ENCODE measurements at places on chromosomes 5 and 9. TPM values are rescaled to one million over a fixed set of nuclear protein-coding genes. Genes with fewer than 3 reads are reported as not detected.
A peak's percentile ranks its signal among the peaks of the same experiment; 100 is the strongest.

Gene SOX30
- total RNA-seq = 0.09 TPM

Gene PCDHGA11
- total RNA-seq = 4.2 TPM

Gene ACSL6
- 1.5 TPM for total RNA-seq

Gene TMEM215
- total RNA-seq = not detected

Gene ECM2
- 8.2 TPM for total RNA-seq

Gene CKMT2
- total RNA-seq = 61.7 TPM

Gene POU5F2
- 1.0 TPM for total RNA-seq

Gene PLPPR1
- 0.29 TPM for total RNA-seq

Gene ADAMTS2
- total RNA-seq = 18.9 TPM

Gene CCL21
- 30.2 TPM for total RNA-seq

Gene EGFLAM
- total RNA-seq = 4.3 TPM

Gene LIFR
- total RNA-seq = 58.0 TPM

Gene SLC4A9
- total RNA-seq = 0.86 TPM

GRCh38 chr9:34554211-34555001 lies 31.6 kb upstream of the ENHO start:
- no peak for DNase-seq

DNA sequence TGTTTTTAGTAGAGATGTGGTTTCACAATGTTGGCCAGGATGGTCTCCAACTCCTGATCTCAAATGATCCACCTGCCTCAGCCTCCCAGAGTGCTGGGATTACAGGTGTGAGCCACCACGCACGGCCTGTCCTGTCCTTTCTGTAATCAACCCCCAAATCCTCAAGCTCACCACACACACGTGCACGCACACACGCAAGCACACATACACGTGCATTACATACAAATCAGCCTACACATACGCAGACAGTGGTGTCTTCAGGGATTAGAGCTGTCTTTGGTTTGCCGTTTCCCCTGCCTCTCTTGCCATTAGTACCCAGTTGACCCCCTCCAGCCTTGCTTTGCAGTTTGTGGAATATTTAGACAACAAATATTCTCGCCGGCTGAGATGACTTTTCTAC lies 6.5 kb downstream of the GLT6D1 start:
- no peak for DNase-seq

DNA sequence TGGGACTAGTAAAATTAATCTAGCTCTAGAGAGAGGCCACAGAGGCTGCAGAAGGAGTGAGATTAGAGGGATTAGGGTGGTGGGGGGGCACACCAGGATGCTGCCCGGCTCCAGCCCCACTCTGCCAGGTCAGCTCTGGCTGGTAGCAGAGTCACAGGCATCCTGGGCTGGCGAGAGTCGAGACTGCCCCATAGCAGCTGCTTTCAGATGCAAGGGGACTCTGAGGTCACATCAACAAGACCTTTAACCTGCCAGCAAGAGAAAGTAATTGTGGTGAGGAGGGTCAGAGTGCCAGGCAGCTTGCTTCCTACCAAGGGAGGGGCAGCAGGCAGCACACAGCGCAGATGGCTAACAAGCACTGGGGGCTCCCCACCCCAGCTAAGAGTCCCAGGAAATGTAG lies 7.5 kb downstream of the EPB41L4B start:
- DNase-seq = no peak

- no peak for DNase-seq
Observed at GRCh38 chr5:175508896-175509295, 30.5 kb downstream of the SFXN1 start.

GRCh38 chr9:115952430-115953292 lies 200.9 kb upstream of the PAPPA start:
- no peak for DNase-seq

DNA sequence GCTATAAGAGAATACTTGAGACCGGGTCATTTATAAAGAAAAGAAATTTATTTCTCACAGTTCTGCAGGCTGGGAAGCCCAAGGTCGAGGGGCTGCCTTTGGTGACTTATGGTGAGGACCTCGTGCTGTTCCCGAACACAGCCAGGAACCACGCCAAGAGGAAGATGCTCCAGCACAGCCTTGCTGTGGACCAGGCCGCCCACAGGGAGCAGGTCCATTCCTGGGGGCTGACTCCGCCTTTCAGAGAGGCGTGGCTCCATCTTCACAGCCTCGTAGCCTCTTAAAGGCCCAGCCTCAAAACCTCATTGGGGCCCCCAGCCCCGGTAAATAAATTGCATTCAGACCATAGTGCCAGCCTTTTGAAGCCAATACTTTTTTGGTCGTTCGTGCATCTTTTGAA lies 93.5 kb upstream of the CACNA1B start:
- no peak for DNase-seq

DNA sequence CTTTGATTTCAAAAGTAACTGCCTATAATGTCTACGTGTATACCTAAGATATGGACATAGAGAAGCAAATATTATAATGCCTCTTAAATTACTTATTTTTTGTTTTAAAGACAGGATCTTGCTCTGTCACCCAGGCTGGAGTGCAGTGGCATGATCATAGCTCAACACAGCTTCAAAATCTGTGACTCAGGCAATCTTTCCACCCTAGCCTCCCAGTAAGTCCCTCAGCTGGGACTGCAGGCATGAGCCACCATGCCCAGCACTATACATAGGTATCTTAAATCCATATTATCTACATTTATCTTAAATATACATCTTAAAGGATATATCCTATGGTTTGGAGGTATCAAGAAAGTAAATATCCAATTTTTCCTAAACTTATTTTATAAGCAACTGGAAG lies 261.2 kb downstream of the ARL15 start:
- DNase-seq = no peak

DNA sequence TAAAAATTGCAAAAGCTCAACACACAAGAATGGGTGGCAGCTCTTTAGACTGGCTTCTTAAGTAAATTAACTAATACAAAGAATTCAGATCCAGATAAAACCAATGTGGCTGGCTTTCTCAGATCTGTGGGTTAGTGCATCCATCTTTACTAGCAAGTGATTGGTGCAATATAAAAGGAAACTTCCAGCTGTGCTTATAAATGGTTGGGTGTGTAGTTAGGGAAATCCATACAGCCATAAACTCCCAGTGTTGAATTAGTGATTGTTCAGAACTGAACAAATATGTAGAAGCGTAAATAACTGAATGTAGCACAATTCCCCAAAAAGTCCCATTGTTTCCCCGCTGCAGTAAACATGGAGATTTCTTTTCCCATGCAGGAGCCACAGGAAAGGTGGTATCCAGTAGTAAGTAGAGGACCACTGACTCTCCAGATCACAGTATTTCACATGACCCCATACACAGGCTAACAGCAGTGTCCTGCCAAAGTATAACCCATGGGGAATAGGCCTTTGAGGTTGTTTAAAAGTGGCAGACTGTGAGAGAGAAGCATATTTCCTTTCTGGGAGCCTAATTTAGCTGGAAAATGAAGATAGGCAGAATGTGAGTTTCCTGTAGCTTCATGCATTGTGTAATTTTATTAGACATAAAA lies 173.1 kb upstream of the SLC12A2 start:
- no peak for DNase-seq

GRCh38 chr5:100777680-100778300 lies 125.3 kb downstream of the ST8SIA4 start:
- peak; percentile 38 for DNase-seq

DNA sequence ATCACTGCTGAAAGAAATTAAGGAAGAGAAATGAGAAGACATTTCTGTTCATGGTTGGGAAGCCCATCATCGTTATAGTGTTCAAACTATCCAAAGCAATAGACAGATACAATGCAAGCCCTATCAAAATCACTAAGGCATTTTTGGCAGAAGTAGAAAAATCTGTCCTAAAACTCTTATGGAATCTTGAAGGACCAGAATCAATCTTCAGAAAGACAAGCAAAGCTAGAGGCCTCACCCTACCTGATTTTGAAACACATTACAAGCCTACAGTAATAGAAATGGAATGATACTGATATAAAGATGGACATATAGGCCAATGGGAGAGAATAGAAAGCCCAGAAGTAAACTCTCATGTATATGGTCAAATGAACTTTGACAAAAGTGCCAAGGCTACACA lies 4.9 kb upstream of the IFNA21 start:
- DNase-seq = no peak

DNA sequence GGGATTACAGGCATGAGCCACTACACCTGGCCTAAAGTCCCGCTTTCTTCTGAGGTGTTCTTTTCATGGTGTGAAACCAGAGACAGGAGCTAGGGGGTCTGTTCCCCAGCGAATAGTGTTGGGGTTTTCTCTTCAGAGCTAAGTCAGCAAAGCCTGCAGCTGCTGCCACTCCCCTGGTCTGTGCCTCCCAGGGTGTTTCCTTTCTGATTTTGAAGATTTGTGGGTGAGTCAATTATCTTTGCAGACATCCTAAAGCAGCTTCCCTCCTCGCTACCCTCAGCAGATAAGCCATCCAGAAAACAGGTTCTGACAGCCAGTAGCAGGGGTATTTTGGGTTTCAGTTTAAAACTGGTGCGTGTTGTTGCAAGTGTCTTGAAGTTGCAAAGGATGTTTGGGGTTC lies 72.0 kb upstream of the IQGAP2 start:
- no peak for DNase-seq

- DNase-seq = no peak
Observed at GRCh38 chr9:82116556-82116955, 128.0 kb downstream of the SPATA31D1 start.

DNA sequence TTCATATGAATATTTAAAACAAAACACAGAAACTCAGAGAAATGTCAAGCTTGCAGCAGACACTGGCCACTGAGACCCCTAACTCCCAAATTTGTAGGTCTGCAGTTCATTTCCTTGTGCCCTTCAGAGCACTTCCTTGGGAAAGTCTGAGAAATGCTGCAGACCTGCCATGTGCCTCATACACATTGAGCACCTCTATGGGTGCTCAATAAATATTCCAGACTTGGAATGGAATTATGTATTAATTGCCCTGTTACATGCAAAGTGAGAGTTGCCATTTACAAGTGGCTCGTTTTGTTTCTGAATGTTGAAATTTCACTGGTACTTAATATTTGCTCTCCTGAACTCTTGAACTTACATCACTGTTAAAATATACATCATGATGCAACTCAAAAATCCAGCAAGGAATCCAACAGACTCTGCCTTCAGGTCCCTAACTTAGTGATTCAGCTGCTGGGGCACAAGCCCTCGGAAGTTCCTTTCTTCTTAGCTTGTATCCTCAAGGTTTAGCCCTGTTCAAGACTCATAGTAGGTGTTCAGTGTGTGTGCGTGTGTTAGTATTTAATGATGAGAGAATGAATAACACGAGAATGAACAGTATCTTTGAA lies 90.6 kb downstream of the PTCD2 start:
- DNase-seq = no peak

DNA sequence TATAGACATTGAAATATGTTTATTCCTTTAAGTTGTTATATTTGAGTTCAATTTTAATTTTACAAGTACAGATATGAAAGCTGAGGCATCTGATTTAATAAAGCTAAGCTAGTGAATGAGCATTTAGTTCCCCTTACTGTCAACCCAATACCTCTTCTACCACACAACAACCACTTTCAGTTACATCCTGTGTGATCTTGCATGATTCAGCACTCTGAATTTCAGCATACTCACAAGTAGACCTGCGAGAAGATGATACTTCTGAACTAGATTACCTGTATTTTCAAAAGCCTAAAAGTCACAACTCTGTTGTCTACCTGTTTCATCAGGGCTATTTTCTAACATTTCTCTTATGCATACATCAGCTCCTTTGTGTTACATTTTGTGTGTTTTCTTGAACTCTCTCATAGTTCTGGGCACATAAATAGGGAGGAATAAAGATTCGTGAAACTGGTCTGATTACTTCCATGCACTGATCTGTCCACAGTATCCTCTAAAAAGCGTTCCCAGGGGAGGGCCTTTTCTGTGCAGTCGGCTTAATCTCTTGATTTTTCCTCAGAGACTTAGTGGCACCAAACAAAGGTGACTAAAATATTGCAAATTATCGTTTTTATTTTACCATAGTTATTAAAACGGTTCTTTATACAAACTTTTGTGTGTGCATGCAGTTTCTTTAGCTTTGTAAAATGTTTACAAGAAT lies 2025.5 kb upstream of the NUDT12 start:
- DNase-seq = no peak

DNA sequence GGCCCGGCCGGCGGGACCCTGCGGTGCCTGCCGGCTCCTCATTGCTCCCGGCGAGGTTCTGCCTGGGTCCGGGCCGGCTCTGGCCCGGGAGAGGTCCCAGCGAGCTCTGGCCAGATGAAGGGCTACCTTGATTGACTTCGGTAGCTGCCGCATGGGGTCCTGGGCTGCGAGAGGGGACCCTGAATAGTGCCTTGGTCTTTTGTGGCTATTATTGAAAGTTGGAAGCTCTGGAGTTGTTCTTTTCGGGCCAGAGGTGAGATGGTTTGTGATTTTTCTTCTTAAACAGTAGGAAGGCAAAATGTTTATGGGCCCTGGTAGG lies 635 bp downstream of the NAA35 start:
- DNase-seq = no peak

GRCh38 chr9:136541709-136542108 lies 4.1 kb downstream of the NOTCH1 start:
- DNase-seq = no peak

GRCh38 chr9:121564504-121565260 lies 65.0 kb upstream of the GGTA1 start:
- peak; percentile 54 for DNase-seq

GRCh38 chr9:71801826-71802225 lies 33.5 kb upstream of the CEMIP2 start:
- DNase-seq = no peak

- DNase-seq = no peak
Observed at GRCh38 chr5:75367401-75367800, 30.4 kb downstream of the HMGCR start.

DNA sequence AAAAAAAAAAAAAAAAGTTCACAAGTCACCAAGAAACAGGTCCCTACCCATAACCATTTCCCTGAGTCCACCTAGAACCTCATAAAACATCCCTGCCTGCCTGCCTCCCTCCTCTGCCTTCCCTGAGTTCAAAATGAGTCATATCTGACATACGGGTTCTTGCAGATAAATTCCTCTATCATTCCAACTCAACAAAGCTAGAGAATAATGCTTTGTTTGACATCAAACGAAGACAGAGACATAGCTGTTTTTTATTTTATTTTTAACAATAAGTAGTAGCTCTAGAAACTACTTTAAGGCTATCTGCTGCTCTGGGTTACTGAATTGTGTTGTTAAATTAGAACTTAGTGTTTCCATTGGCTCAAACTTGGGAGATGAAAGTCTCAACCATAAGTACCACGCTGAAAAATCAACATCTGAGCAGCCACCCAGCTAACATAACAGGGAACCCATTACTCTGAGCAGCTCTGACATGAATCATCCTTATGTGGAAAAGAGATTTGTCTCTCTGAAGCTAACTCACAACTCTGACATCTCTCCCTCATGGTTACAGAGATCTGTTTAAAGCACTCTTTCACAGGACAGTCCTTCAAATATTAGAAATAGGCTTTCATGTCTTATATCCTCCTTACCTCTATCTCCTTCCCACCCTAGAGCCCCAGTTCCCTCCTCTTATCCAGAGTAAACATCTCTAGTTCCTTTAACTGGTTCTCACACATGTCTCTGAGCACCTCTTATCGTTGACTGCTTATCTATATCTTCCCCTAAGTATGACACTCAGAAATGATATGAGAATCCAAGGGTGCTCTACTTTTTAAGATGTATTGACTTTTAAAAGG lies 12.1 kb downstream of the TMEM245 start:
- DNase-seq = no peak
